ENCODE measurements at places on chromosomes 13 and 19.

DNA sequence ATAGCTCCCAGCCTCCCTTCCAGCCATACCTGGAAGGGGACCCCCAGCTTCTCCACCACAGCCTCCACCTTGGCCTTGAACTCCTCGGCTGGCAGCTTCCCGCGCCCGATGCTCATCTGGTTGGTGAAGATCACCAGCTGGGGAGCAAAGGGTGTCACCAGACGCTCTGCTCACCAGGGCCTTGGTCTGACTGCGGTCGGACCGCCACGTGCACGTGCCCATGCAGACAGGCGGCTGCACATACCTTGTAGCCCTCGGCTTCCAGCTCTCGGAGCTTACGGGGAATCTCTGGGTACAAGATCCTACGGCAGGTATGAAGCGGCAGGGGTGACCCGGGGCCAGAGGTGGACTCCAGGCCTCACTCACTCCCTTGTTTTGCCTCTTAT lies 3.4 kb downstream of the PNKP start:
- no peak for DNase-seq

DNA sequence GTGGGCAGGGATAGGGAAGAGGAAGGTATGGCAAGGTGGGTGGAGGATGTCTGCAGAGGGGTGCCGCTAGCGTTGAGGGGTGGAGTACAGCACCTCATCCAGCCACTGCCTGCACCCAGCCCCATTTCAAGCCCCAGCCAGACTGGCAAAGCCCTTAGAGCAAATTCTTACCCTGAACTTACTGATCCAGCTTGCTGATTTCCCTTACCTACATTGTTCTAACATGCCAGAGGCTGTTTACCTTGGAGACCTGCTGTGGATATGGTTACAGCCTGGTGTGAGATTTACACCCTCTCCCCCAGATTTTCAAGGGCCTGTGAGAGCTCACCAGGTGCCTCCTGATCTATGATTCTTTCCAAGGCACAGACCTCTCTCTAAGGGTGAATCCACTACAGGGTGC lies 86.0 kb downstream of the ZNF726 start:
- no peak for DNase-seq

DNA sequence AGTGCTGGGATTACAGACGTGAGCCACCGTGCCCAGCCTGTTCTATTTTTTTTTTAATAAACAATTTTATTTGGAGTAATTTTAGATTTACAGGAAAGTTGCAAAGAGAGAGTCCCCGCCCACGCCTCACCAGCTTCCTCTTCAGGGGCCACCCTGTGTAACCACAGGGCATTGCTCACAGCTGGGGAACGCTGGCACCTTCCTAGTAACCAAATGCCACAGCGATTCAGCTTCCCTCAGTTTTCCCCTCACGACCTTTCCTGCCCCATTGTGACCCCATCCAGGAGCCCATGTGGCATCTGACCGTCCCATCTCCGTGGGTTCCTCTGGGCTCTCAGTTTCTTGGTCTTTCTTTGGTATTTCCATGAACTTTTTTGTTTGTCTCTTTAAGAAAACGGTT lies 83.9 kb downstream of the GNG7 start:
- peak; percentile 62 for DNase-seq

GRCh38 chr13:105016266-105016665 lies 1519.2 kb downstream of the EFNB2 start:
- DNase-seq: no peak

GRCh38 chr19:11016631-11017030 lies 55.8 kb downstream of the SMARCA4 start:
- DNase-seq: no peak

DNA sequence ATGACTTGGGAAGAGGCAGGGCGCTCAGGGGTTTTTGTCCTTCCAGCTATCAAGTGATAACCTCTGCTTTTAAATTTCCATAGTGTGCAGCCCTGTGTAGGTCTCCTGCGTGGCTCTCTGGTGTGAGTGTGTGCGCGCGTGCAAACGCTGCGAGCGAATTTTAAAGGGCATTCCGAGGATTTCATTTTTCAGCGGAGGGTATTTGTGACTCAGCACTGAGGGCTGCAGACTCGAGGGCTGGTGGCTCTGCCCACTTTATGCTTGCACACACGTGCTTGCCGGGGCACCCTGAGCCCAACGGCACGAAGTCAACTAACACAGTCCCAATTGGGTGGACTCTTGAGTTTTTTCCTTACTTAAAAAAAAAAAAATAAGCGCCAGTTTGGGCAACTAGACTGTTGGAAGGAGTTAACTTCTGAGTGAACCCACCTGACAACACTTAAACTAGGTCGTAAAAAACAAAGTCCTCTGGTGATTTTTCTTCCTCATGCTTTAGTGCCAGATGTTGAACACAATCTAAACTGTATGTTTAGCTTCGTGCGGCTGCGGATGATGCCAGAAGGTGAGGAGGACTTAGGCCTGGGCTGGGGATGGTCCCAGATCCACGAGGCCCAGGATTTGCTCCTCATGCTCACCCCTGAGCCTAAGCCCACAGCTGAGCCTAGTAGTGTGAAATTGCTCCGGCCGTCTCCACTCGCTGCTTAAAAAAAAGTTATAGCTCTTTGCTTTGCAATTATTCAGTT lies 2.1 kb downstream of the FGF9 start:
- no peak for DNase-seq

GRCh38 chr19:12478234-12478941 lies 6.2 kb downstream of the ZNF709 start:
- no peak for DNase-seq

GRCh38 chr19:58279042-58279924 lies 528 bp downstream of the ZNF8 start:
- peak; percentile 25 for DNase-seq

GRCh38 chr13:111270126-111270525 lies 50.3 kb upstream of the TEX29 start:
- DNase-seq: no peak
